ENCODE measurements at places on chromosomes 7 and 10.

GRCh38 chr10:16510843-16511242 is 10.8 kb downstream of the C1QL3 start:
- no peak for DNase-seq

DNA sequence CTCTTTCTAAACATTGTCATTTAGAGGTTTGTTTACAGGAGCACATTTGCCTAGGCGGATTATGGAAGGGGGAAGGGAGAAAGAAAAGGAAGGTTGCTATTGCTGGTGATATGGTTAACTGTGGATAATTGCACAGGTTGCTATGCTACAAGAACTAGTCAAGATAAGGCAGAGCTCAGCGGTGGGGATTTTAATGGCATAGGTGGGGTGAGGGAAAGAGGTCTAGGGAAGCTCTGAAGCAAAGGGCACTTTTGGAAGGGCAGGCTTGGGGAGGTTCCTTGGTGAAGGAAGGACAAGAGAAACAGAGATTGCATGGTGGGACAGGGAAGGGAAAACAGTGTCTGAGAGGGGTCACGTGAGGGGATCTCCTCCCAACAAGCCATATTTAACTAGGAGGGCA is 19.5 kb downstream of the HYAL4 start:
- no peak for DNase-seq

DNA sequence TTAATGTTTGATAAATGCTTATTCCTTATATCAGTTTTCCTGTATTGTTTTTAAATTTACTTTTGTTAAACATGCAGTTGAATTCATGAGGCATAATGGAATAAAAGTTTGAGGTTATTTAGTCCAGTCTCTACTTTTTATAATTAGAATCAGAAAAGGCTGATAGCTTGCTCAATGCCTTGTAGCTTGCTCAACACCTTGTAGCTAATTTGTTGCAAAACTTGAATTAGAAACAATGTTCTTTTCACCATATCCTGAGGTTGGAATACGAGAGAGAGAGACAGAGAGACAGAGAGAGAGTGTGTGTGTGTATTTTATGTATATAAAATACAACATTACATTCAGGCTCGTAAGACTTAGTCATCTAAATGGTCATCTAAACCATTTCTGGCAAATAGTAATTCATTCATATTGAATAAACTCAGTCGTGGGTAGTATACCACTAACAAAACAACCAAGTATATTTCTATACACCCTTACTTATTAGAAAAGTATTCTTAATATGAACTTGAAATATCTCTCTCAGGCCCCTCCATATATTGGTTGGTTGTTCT is 243.5 kb downstream of the ADK start:
- no peak for DNase-seq

GRCh38 chr10:117175901-117176534 is 21.3 kb upstream of the KCNK18 start:
- DNase-seq = peak; percentile 87

GRCh38 chr10:7491949-7492659 is 81.3 kb upstream of the SFMBT2 start:
- no peak for DNase-seq

DNA sequence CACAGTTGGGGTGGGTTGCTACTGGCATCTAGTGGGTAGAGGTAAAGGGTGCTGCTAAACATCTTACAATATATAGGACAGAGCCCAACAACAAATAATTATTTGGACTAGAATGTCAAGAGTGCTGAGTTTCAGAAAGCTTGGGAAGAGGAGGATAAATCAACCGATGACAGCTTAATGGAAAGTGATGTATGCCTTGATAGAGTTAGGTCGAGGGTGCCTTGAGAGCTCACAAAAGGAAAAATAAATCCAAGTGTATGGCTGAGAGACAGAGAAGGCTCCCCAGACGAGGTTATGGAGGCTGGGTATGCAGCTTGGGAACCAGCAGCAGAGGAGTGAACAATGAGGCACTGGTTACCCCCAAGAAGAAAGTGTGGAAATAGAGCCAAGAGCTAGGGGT is 211.1 kb downstream of the HDAC9 start:
- no peak for DNase-seq

- no peak for DNase-seq
Observed at GRCh38 chr7:18590744-18591340, 95.3 kb downstream of the HDAC9 start.

GRCh38 chr7:98448766-98449165 is 47.9 kb upstream of the BAIAP2L1 start:
- no peak for DNase-seq

DNA sequence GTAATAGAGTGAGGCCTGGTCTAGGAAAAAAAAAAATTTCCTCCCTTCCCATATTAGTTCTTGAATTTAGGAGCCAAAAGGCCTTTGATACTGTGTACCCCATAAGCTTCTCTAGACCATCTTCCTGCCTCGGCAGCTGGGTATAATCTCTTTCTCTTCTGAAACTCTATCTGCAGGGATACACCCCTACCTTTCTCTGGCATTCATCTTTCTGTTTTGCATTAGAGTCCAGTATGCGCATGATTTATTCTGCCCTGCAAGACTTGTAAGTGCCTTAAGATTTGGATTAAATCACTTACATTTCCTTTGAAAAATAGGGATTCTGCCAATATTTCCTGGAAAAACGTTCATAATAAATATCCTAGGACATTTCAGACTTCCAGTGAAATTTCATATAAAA is 431.2 kb downstream of the PLXDC2 start:
- no peak for DNase-seq

DNA sequence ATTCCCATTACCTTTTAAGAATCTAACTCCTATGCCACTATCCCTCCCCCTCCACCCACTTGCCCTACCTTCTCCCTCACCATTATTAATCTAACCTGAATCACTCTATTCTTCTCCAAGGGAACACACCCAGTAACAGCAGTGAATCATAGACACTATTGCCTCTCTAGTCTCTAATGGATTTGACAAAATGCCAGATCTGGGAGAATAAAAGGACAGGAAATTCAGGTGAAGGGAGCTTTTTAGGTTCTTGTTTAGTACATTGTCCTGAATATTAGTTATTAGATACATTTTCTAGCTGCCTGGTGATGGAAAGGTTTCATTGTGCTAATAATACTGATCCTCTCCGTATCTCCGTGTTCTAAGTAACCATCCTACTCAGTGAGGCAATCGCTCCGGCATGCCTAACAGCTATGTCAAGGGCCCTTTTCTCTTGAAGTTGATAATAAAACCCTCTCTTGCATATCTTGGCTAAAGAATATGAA is 4.1 kb upstream of the SFR1 start:
- no peak for DNase-seq

Data from nephron progenitor cell (in vitro differentiated cells).